ENCODE measurements at places on chromosomes 11 and 22. TPM values are rescaled to one million over a fixed set of nuclear protein-coding genes. Genes with fewer than 3 reads are reported as not detected.

The KLHL35 gene
- total RNA-seq = not detected

The USP2 gene
- total RNA-seq = 4.4 TPM

The OR52I2 gene
- total RNA-seq = not detected

The ENTHD1 gene
- total RNA-seq = not detected

The CABP7 gene
- not detected for total RNA-seq

The HBB gene
- 5.7 TPM for total RNA-seq

The PTPRCAP gene
- 3.9 TPM for total RNA-seq

The GLYATL2 gene
- total RNA-seq = not detected

The RFPL3 gene
- total RNA-seq = not detected

The DEFB131B gene
- not detected for total RNA-seq

The C22orf42 gene
- total RNA-seq = not detected

The ACRV1 gene
- total RNA-seq = not detected

The ABCC8 gene
- total RNA-seq = not detected

The AMPD3 gene
- 7.4 TPM for total RNA-seq

The OR8A1 gene
- total RNA-seq = not detected

The OR56A3 gene
- not detected for total RNA-seq

The DDI1 gene
- total RNA-seq = not detected

The KCNK4 gene
- total RNA-seq = not detected

The OR51E1 gene
- total RNA-seq = 0.08 TPM

The OR5A1 gene
- not detected for total RNA-seq

The SCGB2A2 gene
- not detected for total RNA-seq

The OR51E2 gene
- total RNA-seq = not detected

The CSF2RB gene
- total RNA-seq = 10.5 TPM

The RABL2B gene
- total RNA-seq = 4.2 TPM

The KCTD14 gene
- 6.2 TPM for total RNA-seq

The EFCAB6 gene
- 2.1 TPM for total RNA-seq

The FGF19 gene
- not detected for total RNA-seq

The RCN1 gene
- 35.9 TPM for total RNA-seq

The ANGPTL5 gene
- not detected for total RNA-seq

The RIMBP3B gene
- total RNA-seq = not detected

The KRTAP5-1 gene
- total RNA-seq = not detected

The KCNK7 gene
- total RNA-seq = 0.14 TPM

The CDC42BPG gene
- total RNA-seq = 0.75 TPM

All from liver (tissue), 10 donors.